Osteocyte (in vitro differentiated cells): ENCODE measurements at places on chromosomes 16 and 17. TPM values are rescaled to one million over a fixed set of nuclear protein-coding genes. Genes with fewer than 3 reads are reported as not detected.

The ANKRD40CL gene
- not detected in 2 replicates for total RNA-seq

The SLC4A1 gene
- total RNA-seq: not detected in 2 replicates

The CDH8 gene
- 7.6 and 7.7 TPM in 2 replicates for total RNA-seq

The ARHGAP44 gene
- 4.9 and 7.2 TPM in 2 replicates for total RNA-seq

The PCTP gene
- 7.7 and 8.4 TPM in 2 replicates for total RNA-seq

The CORO6 gene
- total RNA-seq: 4.8 and 7.1 TPM in 2 replicates

The SDR42E2 gene
- 0.13 TPM in 1 of 2 replicates, not detected in the other for total RNA-seq

The FOXF1 gene
- not detected in 2 replicates for total RNA-seq

The KIF19 gene
- not detected in 2 replicates for total RNA-seq

- DNase-seq: no peak
- no peak overlapping the region for H3K4me3 ChIP-seq
- peaks cover 72% of the 10 kb centered on the region for H3K27me3 ChIP-seq
- peaks cover 9% of the 10 kb centered on the region for H3K4me1 ChIP-seq
- no peaks in the 10 kb centered on the region for H3K36me3 ChIP-seq
Observed at GRCh38 chr17:49459401-49459984, 35.6 kb upstream of the NGFR start.

DNA sequence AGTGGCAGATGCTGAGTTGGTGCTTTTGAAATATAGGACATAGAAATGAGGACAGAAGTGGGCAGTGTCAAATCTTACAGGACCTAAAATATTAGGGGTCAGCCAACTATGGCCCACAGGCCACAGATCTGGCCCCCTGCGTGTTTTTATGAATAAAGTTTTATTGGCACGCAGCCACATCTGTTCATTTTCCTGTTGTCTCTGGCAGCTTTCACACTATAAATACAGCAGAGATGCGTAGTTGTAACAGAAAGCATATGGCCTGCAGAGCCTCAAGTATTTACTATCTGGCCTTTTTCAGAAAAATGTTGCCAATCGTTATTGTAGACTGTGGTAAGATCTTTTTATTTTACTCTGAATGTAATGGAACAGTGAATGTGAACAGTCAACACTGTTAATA lies 82.8 kb downstream of the ABCC6 start:
- DNase-seq: no peak
- peaks cover 46% of the 10 kb centered on the region for H3K36me3 ChIP-seq
- H3K4me1 ChIP-seq: no peaks in the 10 kb centered on the region
- no peak overlapping the region for H3K4me3 ChIP-seq
- no peak overlapping the region for H3K27ac ChIP-seq
- H3K27me3 ChIP-seq: no peaks in the 10 kb centered on the region

DNA sequence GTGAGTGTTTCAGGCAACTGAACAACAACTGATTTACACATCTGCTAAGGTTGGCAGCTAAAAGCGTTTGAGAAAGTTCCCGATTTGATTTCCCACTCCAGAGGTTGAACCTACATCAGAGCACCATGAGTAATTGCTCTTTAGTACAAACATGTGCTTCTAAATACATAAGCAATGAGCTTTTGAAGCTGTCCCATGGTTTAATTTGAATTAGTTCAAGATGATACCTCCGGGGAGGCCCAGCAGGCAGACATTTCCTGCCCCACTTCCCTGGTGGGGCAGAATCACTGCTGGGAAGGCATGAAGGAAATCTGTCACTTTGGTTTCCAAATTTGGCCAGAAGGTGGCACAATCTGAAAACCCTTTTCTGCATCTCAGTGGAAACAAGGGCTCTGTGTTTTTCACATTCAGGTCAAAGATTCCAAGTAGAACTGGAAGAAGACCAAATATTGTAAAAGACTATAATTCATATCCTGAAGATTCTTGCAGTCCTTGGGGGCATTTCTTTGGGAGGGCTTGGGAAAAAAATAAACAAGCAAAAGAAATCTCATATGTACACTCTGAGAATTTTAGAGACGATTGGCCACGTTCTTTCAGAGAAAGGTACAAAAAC lies 176.2 kb upstream of the FAM20A start:
- no peak overlapping the region for H3K27ac ChIP-seq
- DNase-seq: no peak
- H3K36me3 ChIP-seq: no peaks in the 10 kb centered on the region
- H3K4me3 ChIP-seq: no peak overlapping the region
- peaks cover 16% of the 10 kb centered on the region for H3K4me1 ChIP-seq
- H3K27me3 ChIP-seq: no peaks in the 10 kb centered on the region

- H3K4me3 ChIP-seq: no peak overlapping the region
Observed at GRCh38 chr17:67270416-67270815, 25.4 kb upstream of the HELZ start.

DNA sequence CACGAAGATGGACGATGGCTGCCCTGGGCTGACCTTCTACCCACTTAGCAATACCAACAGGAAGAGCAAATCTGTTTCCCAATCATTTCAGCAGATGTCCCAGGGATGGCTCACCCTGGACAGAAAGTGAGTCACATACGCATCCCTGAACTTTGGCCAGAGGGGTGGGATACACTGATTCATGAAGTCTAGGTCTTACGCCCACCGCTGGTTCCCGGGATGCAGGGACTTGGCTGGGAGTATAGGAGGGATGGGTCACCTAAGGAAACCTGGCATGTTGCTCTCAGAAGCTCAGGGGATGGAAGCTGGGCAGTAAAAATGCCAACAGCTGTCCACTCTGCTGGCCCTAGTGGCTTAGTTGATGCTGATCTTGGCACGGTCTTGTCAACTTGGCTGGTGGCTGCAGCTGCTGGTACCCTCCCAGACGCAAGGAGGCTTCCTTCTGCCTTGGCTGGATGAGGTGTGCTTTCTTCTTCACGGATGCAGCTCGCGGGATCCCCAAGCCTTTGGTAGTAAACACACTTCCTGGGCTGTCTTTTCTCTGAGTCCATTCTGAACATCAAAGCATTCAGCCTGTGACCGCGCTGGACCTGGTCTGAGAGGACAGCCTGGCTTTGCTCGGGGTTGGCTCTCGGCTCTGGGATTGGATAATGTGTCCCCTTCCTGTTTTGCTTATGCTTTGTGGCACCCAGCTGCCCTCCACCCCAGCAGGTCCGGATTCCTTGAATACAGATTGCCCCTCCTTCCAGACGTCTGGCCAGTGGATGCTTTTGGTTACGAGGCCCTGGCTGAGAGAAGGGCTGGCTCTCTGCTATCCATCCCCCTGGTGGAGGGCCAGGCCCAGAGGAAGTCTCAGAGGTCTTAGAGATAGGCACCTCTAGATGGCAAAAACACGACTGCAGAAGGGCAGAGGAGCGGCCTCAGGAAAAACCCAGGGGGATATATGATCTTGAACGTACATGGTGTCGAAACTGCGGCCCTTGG lies 71.5 kb downstream of the RAP1GAP2 start:
- no peak for DNase-seq
- no peak overlapping the region for H3K4me3 ChIP-seq
- peaks cover 10% of the 10 kb centered on the region for H3K4me1 ChIP-seq

DNA sequence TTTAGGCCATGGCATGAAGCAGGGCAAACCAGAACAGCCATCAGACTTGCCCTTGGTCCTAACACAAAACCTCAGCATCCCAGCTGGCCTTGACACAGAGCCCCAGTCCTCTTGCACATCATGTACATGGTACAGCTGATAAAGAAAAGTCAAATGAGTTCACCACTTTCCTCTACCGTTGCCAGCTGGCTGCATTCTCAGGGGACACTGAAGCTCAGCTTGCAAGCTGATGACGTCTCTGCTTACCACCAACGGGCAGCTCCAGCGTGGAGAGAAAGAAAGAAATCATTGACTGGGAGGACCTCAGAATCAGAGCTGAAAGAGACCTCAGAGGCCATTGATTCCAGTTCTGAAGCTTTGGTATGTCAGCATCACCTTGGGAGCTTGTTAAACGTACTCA lies 80.7 kb upstream of the CES5A start:
- DNase-seq: peak; percentile 56
- H3K4me1 ChIP-seq: no peaks in the 10 kb centered on the region
- H3K27me3 ChIP-seq: peaks cover 8% of the 10 kb centered on the region
- H3K27ac ChIP-seq: no peak overlapping the region

GRCh38 chr17:596763-597644 lies 117.6 kb downstream of the VPS53 start:
- H3K4me1 ChIP-seq: peaks cover 29% of the 10 kb centered on the region
- peaks cover 21% of the 10 kb centered on the region for H3K36me3 ChIP-seq
- H3K4me3 ChIP-seq: peak overlapping the region; percentile 12

DNA sequence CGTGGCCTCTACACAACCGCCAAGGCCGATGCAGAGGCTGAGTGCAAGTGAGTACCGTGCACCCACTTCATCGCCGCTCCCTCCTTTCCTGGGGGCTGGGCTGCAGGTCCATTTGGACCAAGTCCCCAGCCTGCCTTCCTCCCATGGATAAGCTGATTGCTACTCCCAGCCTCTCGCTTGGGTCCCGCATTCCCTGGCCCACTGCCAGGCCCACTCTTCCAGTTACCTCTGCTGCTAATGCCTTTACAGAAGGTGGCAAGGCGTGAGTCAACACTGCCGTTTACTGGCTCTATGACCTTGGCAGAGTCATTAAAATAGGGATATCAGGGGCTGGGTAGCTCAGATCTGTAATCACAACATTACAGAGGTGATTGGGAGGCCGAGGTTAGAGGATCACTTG lies 11.2 kb downstream of the SULT1A2 start:
- DNase-seq: no peak
- H3K27ac ChIP-seq: peak overlapping the region; percentile 64
- H3K27me3 ChIP-seq: no peaks in the 10 kb centered on the region

DNA sequence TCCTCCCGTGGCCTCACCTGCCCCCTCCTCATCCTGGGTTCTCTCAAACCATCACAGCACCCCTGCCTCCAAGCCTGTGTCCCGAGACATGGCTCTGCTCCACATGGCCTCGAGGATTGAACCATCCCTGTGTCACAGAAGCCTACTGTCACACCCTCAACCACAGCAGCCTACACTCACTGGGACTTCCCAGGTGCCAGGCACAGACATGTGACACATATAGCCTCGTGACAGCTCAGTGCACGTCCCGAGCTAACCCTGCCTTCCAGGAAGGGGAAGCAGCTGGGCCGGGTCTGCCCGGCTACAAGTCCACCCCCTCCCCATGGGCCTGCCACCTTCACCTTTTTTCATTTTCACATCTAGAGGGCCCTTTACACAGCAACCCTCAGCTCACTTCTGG lies 238.3 kb downstream of the CPPED1 start:
- H3K36me3 ChIP-seq: peaks cover 4% of the 10 kb centered on the region
- no peak overlapping the region for H3K4me3 ChIP-seq
- H3K4me1 ChIP-seq: peaks cover 4% of the 10 kb centered on the region
- H3K27me3 ChIP-seq: no peaks in the 10 kb centered on the region
- no peak overlapping the region for H3K27ac ChIP-seq
- DNase-seq: no peak

DNA sequence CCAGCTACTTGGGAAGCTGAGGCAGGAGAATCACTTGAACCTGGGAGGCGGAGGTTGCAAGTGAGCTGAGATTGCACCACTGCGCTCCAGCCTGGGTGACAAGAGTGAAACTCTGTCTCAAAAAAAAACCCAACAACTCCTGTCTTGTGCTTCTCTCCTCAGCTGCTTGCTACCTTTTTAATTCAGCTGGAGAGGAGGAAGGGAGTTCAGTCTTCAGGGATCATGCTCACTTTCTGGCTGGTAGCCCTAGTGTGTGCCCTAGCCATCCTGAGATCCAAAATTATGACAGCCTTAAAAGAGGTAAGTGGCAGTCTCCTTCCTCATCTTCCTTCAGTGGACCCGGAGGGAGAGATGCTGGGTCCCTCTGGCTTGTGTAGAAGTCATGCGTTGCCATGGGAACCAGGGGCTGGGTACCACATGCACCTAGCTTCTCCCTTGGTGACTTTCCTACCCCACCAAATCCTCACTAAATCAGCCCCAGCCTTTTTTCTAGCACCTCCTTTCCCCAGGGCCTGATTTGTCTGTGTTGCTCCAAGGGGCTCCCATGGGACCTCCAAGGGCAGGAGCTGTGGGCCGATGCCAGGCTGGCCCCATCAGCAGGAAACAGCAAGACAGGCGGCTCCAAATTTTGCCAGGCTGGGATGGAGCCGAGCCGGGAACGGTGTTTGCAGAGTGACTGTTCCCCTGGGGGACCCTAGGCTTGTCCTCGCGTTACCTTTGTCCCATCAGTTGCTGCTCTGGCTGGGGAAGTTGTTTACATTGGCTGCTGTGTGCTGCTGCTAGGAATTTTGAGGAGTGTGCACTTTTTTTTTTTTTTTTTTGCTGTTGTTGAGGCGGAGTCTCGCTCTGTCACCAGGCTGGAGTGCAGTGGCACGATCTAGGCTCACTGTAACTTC lies 65.2 kb downstream of the ABCC1 start:
- H3K36me3 ChIP-seq: peaks cover 65% of the 10 kb centered on the region
- H3K4me1 ChIP-seq: peaks cover 63% of the 10 kb centered on the region
- peak overlapping the region; percentile 26 for H3K4me3 ChIP-seq

DNA sequence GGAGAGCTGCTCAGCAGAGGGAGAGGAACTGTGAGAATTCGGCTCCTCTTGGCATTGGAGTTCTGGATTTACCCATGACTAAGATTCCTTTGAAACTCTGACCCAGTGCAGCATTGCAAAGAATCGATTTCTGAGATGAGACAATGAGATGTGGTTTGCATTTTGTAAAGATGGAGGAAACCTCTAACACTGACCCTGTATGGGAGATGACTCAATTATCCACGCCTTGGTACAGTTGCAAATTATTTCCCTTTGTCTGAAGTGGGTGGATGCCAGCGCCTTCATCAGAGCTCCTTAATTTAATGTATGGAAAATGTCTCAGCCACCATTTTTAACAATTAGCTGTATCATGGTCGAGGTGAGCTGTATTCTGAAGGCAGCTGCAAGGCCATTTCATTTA lies 53.4 kb downstream of the NUP93 start:
- H3K27ac ChIP-seq: no peak overlapping the region
- no peaks in the 10 kb centered on the region for H3K27me3 ChIP-seq
- peaks cover 15% of the 10 kb centered on the region for H3K4me1 ChIP-seq
- H3K4me3 ChIP-seq: no peak overlapping the region
- peaks cover 3% of the 10 kb centered on the region for H3K36me3 ChIP-seq

GRCh38 chr17:83064732-83065659 lies 14.4 kb upstream of the METRNL start:
- H3K36me3 ChIP-seq: no peaks in the 10 kb centered on the region
- DNase-seq: no peak
- no peak overlapping the region for H3K27ac ChIP-seq
- peaks cover 2% of the 10 kb centered on the region for H3K4me1 ChIP-seq
